Fibroblast of upper back skin (primary cell): ENCODE measurements at places on chromosomes 4 and X.

DNA sequence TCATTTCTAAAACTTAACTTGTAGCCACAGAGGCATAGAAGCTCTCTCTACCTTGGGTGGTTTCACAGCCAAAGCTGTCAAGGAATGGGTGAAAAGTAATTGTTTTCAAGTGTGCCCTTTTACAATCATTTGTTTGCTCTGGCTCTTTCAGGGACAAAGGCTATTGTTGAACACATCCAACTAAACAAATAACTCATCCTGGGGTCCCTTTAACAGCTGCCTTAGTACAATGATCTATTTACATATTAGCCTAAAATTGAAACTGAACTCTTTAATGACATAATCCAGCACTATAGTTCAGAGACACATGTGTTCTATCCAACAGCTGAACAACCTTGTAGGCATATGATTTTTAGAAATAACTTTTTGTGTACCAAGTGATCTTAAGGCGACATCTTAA, 3.7 kb downstream of the HHIP start:
- no peak for DNase-seq

DNA sequence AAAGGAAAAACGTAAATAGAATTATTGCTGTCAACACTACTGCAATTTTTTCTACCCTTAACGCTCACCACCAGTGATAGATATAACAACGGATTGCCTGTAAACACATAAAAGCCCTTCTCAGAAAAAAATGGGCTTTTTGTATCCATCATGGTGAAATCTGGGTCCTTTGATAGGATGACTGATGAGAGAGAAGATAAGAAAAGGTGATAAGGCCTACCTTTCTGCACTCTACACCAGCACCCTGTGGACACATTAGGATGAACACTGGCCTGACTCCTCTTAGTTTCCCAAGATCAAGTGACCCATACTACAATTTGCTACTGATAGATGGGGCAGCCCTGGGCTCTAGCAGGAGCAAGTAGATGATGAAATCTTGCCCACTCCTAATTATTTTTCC, 112.3 kb upstream of the RAP2C start:
- DNase-seq: no peak

DNA sequence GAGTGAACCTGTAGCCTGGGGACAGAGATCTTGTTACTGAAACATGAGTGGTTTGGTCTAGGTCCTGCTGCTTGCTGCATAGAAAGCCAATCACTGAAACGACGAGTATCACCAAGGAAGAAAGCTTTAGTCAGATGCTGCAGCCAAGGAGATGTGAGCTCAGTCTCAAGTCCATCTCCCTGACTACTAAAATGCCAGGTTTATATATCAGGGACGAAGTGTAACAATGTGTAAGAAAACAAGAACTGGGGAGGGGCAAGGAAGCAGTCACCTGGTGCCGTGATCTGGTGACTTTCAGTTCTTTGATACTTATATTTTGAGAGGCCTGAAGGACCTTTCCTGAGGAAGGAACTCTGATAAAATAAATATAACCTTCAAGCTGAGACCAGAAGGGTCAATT, 19.6 kb upstream of the ABRAXAS1 start:
- DNase-seq: no peak

DNA sequence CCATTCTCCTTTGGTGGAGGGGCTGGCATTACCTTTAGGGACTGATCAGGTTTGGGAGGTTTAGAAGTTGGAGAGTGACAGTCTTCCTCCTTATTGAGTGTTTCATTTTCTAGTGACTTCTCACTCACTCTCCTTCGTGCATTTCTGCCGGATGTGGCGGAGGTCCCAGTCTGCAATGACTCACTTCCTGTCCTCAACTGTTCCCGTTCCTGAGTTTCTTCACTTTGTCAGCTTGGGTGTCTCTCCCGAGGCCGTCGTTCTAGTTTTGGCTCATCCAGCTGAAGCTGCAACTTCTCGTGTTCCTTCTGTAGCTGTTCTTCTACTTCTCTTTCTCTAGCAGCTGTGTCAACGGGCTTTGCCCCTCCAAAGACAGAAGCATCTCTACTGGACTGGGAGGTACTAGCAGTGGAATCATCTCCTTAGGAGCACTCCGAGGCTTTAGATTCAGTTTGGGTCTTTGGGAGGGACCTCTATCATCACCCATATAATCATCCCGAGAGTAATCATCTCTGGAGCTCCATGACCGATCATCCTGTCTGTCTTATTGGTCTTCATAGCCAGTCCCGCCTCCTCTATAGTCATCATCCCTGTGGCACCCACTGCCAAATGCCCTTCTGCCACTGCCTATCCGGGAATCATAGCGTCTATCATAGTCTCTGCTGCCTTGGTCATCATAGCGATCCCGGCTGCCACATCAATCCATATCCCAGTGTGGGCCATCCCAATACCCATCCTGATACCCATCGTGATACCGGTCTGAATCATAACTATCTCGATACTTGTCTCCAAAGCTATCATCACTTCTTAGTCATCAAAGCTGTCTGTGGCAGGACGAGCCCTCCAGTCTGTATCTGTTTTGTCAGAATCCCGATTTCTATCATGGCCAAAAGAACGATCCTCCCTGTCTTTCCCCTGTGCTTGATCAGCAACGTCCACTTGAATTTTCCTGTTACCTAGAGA, 35.3 kb upstream of the VSIG4 start:
- no peak for DNase-seq

DNA sequence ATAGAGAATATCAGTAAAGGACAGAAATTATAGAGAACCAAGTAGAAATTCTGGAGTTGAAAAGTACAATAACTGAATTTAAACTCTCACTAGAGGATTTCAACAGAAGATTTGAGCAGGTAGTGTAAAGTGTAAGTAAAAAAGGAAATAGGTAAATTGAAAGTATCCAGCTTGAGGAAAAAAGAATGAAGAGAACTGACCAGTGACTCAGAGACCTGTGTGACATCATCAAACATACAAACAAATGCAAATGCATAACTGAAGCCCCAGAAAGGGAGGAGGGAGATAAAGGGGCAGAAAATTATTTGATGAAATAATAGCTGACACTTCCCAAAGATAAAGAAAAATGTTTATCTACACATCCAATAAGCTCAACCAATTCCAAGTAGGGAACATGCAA, 8.3 kb upstream of the SPON2 start:
- DNase-seq: no peak

DNA sequence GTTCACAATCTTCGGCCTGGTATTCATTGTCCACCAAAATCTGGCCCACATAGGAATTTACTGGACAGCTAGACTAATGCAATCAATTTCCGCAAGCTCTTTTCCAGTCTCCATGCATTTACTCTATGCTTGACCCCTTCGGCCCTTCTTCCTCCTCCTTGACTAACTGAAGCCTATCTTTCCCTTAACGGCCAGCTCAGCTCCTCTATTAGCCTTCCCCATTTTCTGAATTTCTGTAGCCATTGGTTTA, 1.2 kb upstream of the PHKA2 start:
- DNase-seq: no peak

GRCh38 chr4:685679-686412, 3.1 kb downstream of the SLC49A3 start:
- no peak for DNase-seq

- DNase-seq: no peak
These were observed 116.5 kb upstream of the IQCM start for GRCh38 chr4:149932188-149932587.

DNA sequence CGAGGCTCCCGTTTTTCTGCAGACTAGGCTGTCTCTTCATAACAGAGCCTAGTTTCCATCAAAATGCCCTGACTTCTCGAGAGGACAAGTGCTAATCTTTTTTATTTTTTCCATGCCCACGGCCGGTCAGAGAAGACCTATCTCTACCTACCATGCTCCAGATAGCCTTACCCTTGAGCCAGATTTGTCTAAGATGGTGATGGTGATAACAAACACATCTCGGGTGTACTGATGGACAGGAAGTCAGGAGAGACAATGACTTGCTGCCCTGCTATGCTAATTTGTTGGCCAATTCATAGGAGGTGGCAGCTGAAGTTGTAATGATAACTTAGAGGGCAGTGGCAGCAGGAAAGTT, 42.2 kb upstream of the NKRF start:
- DNase-seq: no peak

GRCh38 chr4:30518211-30518610, 202.0 kb upstream of the PCDH7 start:
- DNase-seq: no peak

- peak; percentile 61 for DNase-seq
These were observed 31.5 kb upstream of the IL21 start for GRCh38 chr4:122652379-122652778.

DNA sequence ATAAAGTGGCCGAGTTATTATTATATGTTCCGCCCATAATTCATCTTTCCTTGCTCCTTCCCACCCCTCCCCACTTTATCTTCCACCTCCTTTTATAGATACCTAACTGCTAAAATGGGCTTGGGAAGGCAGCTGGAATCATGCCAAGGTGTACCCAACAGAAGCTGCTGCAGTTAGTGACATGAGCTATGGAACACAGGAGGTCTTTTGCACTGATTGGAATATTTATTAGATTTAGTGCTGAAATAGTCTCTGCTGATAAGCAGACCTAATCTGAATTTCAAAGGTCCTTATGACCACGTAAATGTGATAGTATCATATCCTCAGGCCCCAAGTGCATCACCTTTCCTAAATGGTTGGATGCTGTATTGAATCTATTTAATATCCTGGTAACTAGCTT, 64.9 kb downstream of the HMGB2 start:
- DNase-seq: no peak

DNA sequence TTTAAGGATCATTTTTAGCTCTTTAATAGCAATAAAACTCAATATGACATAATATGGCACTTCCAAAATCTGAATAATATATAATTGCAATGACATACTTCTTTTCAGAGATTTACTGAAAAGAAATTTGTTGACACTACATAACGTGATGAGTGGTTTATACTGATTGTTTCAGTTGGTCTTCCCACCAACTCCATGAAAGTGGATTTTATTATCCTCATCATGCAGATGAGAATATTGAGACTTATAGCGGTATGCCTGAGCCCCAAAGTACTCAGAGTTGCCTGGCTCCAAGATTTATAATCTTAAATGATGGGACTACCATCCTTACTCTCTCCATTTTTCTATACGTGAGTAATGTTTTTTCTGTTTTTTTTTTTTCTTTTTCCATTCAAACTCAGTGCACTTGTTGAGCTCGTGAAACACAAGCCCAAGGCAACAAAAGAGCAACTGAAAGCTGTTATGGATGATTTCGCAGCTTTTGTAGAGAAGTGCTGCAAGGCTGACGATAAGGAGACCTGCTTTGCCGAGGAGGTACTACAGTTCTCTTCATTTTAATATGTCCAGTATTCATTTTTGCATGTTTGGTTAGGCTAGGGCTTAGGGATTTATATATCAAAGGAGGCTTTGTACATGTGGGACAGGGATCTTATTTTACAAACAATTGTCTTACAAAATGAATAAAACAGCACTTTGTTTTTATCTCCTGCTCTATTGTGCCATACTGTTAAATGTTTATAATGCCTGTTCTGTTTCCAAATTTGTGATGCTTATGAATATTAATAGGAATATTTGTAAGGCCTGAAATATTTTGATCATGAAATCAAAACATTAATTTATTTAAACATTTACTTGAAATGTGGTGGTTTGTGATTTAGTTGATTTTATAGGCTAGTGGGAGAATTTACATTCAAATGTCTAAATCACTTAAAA, 15.3 kb downstream of the ALB start:
- no peak for DNase-seq

DNA sequence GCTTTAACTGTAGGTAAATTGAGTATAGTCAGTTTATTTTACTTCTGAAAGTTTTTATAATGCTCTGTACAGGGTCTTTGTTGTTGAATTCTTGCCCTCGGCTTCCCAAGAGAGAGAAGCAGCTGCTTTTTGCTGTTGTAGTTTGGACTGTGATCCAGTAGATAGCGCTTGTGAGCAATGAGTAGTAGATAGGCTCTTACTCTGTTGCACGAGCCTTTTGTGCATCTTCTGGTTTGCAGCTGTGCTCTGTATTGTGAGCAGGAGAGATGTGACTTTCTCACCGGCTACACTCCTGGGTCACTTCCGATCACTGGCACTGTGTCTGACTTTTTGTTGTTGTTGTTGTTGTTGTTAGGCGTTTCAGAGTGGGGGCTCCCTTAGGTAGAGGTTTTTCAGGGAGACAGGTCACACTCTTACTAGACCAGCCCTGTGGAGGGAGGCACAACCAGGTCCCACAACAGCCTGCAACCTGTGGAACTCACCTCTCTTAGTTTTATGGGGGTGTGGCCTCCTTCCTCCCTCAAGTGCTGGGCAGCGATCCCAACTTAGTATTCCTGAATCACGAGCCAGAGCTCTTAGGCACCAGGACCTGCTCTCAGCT, 822.1 kb upstream of the GALNTL6 start:
- DNase-seq: peak; percentile 23

- no peak for DNase-seq
These were observed 172.5 kb upstream of the CPEB2 start for GRCh38 chr4:14829795-14830194.

- DNase-seq: no peak
These were observed 1.1 kb downstream of the SOWAHB start for GRCh38 chr4:76896614-76897535.

DNA sequence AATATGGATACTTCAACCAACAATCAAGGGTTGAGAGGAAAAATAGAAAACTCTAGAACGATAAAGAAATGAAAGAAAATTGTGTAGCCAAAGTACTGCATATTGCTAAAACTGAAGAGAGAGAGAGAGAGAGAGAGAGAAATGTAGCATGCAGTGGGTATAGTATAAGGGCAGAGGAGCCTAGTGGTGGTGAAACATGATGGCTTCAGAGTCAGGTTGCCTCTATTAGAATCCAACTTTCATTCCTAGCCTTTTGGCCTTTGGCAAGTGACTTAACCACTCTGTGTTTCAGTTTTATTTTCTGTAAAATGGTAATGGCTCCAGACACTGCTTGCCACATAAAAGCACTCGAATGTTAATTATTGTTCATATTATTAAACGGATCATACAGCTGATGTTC, 71.2 kb upstream of the NAF1 start:
- DNase-seq: no peak

DNA sequence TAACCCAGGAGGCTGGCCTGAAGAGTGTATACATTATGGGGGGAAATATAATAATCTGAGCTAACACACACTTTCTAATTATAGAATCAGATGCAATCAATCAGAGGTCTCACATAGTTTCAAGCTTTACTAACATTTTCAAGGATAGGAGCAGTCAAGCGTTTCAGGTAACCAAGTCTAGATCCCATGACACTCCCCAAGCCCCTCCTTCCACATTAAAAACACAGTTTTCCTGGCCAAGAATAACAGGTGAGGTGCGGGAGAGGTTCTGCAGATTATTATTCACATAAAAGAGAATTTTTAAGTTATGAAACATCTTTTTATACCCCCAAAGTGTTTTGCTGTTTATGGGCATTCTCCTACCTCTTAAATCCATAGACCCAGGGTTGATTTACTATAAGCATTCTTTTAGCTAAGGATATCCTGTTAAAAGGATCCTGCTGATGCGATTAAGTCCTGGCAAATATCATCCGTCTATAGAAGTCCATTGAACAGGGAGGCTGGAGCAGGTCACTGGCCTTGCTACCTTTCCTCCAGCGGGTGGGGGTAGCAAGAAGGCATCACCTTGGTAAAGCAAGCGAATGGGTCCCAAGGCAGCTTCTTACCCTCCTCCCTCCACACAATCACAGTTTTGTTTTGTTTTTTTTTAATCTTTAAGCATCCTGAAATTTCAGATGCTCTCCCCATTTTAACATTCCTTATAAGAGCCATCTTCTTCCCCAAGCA, 104.7 kb upstream of the GPM6A start:
- DNase-seq: no peak

- no peak for DNase-seq
These were observed 953.6 kb upstream of the AGA start for GRCh38 chr4:178395798-178396197.

GRCh38 chr4:37452952-37453280, 208.4 kb downstream of the NWD2 start:
- DNase-seq: peak; percentile 54

- peak; percentile 85 for DNase-seq
These were observed 132.6 kb upstream of the ANK2 start for GRCh38 chr4:112916868-112917267.
